Small intestine (tissue), 16 donors: ENCODE measurements at places on chromosomes 6 and 20. TPM values are rescaled to one million over a fixed set of nuclear protein-coding genes. Genes with fewer than 3 reads are reported as not detected.

Gene KCNK5
- 29.9 TPM for polyA plus RNA-seq

Gene DHX16
- 52.5 TPM for polyA plus RNA-seq

Gene PTPRT
- polyA plus RNA-seq = not detected

Gene DEFB123
- not detected for polyA plus RNA-seq

Gene VNN1
- polyA plus RNA-seq = 268 TPM

Gene ADGRF5
- 5.5 TPM for polyA plus RNA-seq

Gene SNRPB
- polyA plus RNA-seq = 193 TPM

Gene SLC17A1
- not detected for polyA plus RNA-seq

Gene VSX1
- not detected for polyA plus RNA-seq

Gene MTCH1
- 125 TPM for polyA plus RNA-seq

Gene CITED2
- polyA plus RNA-seq = 105 TPM

Gene CD93
- polyA plus RNA-seq = 0.67 TPM

Gene PHACTR1
- 3.8 TPM for polyA plus RNA-seq

Gene TMEM63B
- polyA plus RNA-seq = 33.9 TPM

Gene FAM83C
- polyA plus RNA-seq = 0.27 TPM

Gene SLC16A10
- polyA plus RNA-seq = 4.6 TPM

Gene SOX18
- polyA plus RNA-seq = 0.67 TPM

Gene PPP1R14C
- polyA plus RNA-seq = 10.7 TPM

Gene CYP39A1
- 3.4 TPM for polyA plus RNA-seq

Gene ZBP1
- polyA plus RNA-seq = 0.37 TPM

Gene OTOR
- not detected for polyA plus RNA-seq

Gene OPRM1
- 0.09 TPM for polyA plus RNA-seq

Gene EIF2S2
- 41.4 TPM for polyA plus RNA-seq

Gene ARMC2
- polyA plus RNA-seq = 1.7 TPM
